NCI-H2081 treated with DMSO at 0.1 percent for 48 hours (cell line): ENCODE measurements at places on chromosomes 6 and 20.

DNA sequence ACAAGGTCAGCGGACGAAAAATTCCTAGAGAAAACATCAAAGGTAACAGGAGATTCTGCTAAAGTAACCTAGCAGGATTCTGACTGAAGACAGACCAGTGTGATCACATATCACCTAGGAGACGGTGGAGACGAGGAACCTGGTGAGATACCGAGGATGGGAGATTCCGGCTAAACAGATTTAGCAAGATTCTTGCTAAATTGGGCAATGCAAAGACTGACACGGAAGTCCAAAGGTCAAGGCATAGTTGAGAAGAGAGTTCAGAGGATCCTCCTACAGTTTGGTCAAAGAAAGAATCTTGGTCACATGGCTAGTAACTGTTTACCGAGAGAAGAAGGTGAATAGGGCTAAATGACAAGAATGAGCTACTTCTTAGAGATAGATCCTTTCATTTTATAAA lies 61.1 kb downstream of the TMEM170B start:
- DNase-seq: no peak

DNA sequence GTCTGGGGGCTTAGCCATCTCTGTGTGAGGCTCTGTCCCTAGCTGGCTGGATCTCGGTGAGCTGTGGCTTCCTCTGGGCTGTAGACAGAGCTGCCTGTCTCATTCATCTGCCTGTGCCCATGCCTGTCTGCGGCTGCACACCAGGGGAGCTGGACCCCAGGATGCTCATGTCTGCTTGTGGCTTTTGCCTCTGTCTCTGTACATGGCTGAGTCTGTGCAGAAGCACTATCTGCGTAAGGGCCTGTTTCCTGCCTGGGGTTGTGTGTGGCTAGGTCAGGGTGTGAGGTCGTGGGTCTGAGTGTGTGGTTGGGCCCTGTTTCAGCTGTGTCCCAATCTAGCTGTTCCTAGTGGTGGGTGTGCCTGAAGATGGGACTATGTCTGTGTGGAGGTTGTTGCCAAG lies 68.2 kb downstream of the CDH22 start:
- no peak for DNase-seq

GRCh38 chr6:78844899-78845298 lies 22.5 kb upstream of the IRAK1BP1 start:
- DNase-seq: no peak

DNA sequence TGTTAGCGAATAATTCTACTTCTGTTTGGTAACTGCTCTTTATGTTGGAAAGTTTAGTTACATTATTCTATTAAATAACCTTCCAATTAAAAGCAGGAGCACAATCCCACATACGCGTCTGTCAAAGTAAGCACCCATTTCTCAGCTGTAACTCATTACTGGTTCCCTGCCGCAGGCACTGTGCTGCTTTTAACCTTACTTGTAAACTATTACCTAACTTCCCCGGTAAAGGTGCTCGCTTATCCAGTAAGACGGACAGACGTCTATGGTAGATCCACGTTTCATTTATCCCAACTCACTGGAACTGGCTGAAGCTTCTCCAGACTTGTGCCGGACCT lies 529 bp upstream of the ENPP4 start:
- DNase-seq: no peak

- no peak for DNase-seq
These were observed 12.4 kb downstream of the KATNA1 start for GRCh38 chr6:149636124-149636523.

- DNase-seq: no peak
These were observed 449 bp upstream of the AVP start for GRCh38 chr20:3084986-3085360.

DNA sequence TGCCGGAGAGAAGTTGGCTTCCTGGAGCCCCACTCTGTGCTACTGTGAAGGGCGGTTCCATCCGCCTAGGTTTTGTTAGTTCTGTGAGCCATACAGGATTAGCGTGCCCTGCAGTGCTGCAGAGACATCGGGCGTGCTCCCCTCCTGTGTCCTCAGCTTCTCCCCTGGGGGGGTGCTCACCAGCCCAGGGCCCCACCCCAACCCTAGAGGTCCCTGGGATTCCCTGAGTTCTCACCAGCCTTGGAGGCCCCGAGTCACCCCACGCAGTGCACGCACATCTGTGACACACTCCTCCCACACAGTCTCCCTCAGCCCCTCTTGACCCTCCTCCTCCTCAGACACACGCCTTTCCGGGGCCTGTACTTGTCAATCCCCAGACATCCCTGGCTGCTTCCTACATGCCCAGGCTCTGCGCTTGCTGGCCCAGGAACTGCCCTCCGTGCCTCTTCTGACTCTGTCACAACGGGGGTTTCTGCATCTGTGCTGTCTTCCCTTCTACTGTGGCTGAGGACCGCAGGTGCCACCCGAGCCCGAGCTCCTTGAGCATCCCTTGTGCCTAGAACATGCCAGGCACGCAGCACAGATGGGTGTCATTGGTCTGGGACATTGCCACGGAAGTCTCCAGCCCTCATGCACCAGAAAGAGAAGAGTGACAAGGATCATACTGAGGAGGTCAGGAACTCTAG lies 123.2 kb upstream of the RPS6KA2 start:
- no peak for DNase-seq

DNA sequence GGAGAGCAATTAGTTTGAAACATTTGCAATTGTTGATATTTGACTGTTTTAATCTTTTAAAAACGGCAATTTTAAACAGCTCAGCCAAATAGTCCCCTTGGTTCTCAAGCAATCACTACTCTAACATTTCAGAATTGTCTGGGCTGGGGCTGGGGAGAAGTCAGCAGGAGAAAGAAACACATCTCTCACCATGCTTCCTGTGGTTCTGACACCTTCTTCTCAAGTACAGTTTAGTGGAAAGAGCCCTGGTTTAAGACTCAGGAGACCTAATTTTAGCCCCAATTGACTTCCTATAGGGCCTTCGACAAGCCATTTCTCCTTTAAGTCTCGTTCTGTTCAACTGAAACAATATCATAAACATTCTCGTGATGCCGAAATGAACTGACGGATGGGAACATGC lies 168.4 kb upstream of the CDYL start:
- no peak for DNase-seq

DNA sequence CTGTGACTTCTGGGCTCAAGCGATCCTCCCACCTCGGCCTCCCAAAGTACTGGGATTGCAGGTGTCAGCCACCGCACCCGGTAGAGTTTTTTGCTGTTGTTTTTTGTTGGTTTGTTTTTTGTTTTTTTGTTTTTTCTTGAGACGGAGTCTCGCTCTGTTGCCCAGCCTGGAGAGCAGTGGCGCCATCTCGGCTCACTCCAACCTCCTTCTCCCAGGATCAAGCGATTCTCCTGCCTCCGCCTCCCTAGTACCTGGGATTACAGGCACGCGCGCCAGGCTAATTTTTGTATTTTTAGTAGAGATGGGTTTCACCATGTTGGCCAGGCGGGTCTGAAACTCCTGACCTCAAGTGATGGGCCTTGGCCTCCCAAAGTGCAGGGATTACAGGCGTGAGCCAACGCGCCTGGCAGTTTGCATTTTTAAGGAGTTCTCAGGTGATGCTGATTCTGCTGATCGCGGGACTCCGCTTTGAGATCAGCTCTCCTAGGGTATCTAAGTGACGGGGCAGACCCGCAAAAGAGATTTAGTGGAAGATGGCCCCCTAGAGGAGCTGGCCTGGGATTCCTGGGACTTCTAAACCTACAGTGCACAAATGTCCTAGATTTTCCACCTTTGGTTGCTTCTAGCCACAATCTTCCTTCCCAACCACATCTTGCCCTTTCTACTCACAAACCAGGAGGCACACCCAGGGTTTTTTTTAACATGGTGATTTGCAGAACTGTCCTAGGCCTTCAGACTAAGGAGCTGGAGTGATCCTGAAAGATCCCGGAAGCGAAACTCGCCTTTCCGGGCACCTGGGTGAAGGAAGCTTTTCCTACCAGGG lies 45.2 kb downstream of the DPPA5 start:
- no peak for DNase-seq
